ENCODE measurements at places on chromosomes 11 and 22.
A peak's percentile ranks its signal among the peaks of the same experiment; 100 is the strongest.

DNA sequence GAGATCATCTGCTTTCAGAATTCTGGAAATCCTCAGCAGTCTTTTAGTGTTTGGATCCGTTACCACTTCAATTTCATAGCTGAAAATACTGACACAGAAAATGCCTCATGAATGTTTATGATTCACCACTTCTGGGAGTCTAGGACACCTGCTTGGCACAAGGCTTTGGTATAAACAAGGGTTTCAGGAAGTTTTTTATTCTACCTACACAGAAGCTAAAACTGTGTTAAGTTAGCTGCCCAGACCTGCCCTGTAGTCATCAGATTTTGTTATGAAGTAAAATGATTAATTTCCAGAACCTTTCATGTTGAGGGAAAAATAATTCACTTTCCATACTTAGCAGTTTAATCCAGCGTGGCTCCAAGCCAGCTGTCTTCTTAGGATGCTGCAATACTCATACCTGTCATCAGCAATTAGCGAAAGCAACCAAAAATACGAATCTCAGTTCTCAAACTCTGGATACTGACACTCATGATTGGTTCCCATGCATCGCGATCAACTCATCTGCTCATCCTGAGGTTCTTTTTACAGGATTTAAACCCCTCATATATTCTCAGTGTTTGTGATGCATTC is 458.5 kb upstream of the CCDC90B start:
- DNase-seq, result no peak

- no peak for DNase-seq
These were observed 58.7 kb downstream of the AHNAK start for GRCh38 chr11:62487738-62488551.

DNA sequence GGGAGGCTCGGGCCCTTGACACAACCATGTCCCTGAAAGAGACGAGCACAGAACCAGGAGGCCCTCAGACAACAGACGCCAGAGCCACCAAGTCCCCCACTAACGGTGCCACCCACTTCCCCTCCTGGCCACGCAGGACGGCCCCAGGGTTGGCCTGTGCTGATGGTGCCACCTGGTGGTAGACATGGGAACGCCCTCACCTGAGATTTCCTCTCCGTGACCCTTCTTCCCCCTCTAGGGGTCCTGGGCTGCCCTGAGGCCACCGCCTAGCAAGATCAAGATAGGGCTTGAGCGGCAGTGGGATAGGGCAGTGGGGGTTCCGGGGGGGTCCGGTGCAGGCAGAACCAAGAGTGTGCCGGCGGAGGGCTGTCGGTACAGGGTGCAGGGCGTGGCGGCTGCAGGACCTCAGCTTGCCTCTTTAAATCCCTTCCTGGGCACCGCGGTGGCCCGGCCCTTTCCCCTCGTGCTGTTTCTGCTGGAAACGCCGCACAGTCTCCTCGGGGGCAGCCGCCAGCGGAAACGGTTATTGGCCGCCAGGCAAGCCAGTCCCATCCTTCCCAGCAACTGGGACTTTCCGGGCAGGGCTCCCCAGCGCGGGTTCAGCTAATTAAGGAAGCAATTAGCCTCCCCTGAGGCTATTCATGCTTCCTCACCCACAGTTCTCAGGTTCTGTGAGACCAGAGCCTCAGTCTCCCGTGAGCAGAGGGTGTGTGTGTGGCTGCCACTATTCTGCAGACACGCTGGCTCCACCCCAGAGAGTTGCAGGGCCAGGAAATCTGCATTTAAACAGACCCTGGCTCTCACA is 5.5 kb upstream of the NFAM1 start:
- peak; percentile 63 for DNase-seq

GRCh38 chr22:32494971-32495370 is 20.4 kb downstream of the FBXO7 start:
- DNase-seq, result no peak

GRCh38 chr11:132744771-132745170 is 787.5 kb downstream of the OPCML start:
- no peak for DNase-seq

GRCh38 chr11:132475026-132475425 is 1057.3 kb downstream of the OPCML start:
- DNase-seq, result no peak

- no peak for DNase-seq
These were observed 60.0 kb downstream of the OR10A6 start for GRCh38 chr11:7871056-7871455.

- no peak for DNase-seq
These were observed 1.2 kb downstream of the SCN4B start for GRCh38 chr11:118151431-118151830.

- DNase-seq, result no peak
These were observed 11.3 kb upstream of the TH start for GRCh38 chr11:2182692-2183474.

- DNase-seq, result no peak
These were observed 105.4 kb downstream of the CASP12 start for GRCh38 chr11:104792861-104793260.

GRCh38 chr22:46083383-46084350 is 66.7 kb upstream of the PPARA start:
- no peak for DNase-seq

DNA sequence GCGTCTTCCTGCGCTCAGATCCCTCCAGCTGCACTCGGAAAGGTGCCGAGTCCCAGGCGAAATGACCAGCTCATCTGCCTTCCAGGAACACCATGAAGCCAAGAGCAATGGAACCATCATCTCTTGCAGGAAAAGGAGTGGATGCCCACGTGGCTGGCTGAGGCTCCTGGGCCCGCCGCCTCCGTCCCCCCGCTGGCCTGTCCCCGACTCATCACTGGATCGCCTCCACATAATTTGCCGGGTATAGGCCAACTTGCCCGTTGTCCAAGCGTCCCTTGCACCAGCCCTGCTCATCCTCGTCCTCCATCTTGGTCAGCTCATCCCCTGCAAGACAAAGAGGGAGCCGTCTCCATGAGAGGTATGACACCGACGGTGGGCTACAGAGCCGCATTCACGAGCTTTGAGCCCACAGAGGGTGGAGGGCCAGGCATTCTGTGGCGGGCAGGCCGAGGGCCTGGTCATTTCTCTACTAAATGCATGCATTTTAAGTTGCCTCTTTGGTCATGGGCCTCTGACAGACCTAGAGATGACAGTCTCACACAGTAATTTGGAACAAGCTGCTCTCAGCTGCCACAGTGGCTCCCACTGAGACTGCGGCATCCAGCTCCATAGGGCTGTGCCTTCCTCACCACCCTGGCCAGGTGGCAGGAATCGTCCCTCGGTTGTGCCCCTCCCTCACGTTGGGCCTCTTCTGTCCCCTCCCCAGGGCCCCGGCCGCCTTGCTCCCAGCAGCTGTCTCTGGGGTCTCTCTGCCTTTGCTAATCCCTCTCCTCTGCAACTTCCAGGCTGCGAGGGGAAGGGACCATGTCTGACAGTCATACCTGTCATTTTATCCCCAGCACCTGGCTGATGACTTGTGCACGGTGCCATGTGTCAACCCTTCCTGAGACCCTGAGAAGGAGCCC is 14.3 kb upstream of the ARFGAP3 start:
- DNase-seq, result no peak

- DNase-seq, result peak; percentile 40
These were observed 16.1 kb downstream of the COMMD9 start for GRCh38 chr11:36273110-36273509.
